ENCODE measurements at places on chromosomes 7 and 10. TPM values are rescaled to one million over a fixed set of nuclear protein-coding genes. Genes with fewer than 3 reads are reported as not detected.
A peak's percentile ranks its signal among the peaks of the same experiment; 100 is the strongest.

GRCh38 chr10:96650958-96651357, 64.1 kb upstream of the TM9SF3 start:
- no peaks in the 10 kb centered on the region for H3K4me1 ChIP-seq
- H3K4me3 ChIP-seq = no peak overlapping the region
- no peak overlapping the region for H3K27ac ChIP-seq
- H3K36me3 ChIP-seq = no peaks in the 10 kb centered on the region
- DNase-seq = no peak
- peaks cover 8% of the 10 kb centered on the region for H3K27me3 ChIP-seq

GRCh38 chr10:131650169-131650705, 250.6 kb upstream of the PPP2R2D start:
- no peak for DNase-seq
- no peak overlapping the region for H3K27ac ChIP-seq
- H3K36me3 ChIP-seq = no peaks in the 10 kb centered on the region
- H3K4me1 ChIP-seq = no peaks in the 10 kb centered on the region
- peaks cover 32% of the 10 kb centered on the region for H3K27me3 ChIP-seq
- H3K4me3 ChIP-seq = no peak overlapping the region

GRCh38 chr7:31458203-31458602, 55.7 kb upstream of the ITPRID1 start:
- no peak for DNase-seq
- no peak overlapping the region for H3K4me3 ChIP-seq
- no peak overlapping the region for H3K27ac ChIP-seq

- no peaks in the 10 kb centered on the region for H3K27me3 ChIP-seq
- H3K36me3 ChIP-seq = no peaks in the 10 kb centered on the region
- peaks cover 23% of the 10 kb centered on the region for H3K4me1 ChIP-seq
- H3K27ac ChIP-seq = no peak overlapping the region
- peak; percentile 33 for DNase-seq
These were observed 29.0 kb upstream of the EBLN1 start for GRCh38 chr10:22246680-22247391.

GRCh38 chr7:31744294-31744874, 57.4 kb downstream of the PPP1R17 start:
- H3K36me3 ChIP-seq = no peaks in the 10 kb centered on the region
- peaks cover 13% of the 10 kb centered on the region for H3K27me3 ChIP-seq
- H3K4me3 ChIP-seq = no peak overlapping the region
- H3K4me1 ChIP-seq = no peaks in the 10 kb centered on the region

DNA sequence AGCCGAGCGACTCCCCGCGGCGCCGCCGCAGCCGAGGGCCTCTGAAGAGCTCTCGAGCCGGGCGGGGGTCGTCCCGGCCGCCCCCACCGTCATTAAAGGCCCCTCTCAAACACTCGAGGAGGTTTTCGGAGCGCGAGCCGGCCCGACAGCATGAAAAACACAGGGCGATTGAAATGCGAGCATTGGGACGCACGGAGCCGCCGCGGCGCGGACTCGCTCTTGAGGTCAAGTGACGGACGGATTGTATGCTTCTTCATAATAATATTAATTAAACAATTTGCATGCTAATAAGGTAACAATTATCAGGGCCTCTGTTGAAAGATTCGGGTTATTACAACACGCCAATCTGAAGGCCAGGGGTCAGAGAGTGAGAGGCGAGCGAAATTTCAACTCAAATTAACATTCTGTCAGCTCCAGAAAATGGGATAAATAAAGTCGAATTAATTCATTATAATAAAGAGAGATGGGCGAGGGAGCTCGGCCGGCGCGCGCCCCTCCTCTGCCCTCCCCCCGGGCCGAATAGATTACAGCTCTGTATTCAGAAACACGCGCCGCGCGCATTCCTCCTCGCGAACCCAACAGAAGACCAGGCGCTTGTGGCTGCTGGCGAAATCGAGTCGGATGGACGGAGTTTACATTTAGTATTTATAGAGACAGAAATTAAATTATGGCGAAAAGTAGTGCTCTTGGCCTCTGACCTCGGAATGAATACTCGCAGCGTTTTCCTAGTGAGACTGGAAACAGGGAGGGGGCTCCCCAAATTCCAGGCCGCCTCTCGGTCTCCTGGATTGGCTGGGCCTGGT, 2.1 kb upstream of the UNCX start:
- no peaks in the 10 kb centered on the region for H3K36me3 ChIP-seq
- no peak overlapping the region for H3K4me3 ChIP-seq
- no peak overlapping the region for H3K27ac ChIP-seq
- H3K4me1 ChIP-seq = peaks cover 73% of the 10 kb centered on the region
- H3K27me3 ChIP-seq = peaks cover 30% of the 10 kb centered on the region
- no peak for DNase-seq

DNA sequence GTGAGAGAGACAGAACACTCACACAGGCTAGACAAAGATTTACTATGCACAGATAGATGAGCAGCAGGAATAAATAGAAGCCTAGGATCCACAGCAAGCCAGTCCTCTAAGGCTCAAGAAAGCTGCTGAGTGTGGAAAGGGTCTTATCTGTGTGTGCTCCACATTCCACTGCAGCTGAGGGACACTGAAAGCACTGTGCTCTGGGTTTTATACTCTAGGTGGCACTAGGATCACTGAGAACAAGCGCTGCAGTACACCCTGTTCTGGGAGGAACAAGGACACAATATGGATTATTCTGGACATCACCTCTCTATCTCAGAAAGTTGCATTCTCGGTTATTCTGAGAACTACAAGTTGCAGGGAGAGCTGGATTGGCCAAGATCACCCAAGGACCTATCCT, 4.9 kb upstream of the KLHL7 start:
- H3K4me1 ChIP-seq = no peaks in the 10 kb centered on the region
- H3K27me3 ChIP-seq = no peaks in the 10 kb centered on the region
- H3K27ac ChIP-seq = no peak overlapping the region
- peak; percentile 8 for DNase-seq

DNA sequence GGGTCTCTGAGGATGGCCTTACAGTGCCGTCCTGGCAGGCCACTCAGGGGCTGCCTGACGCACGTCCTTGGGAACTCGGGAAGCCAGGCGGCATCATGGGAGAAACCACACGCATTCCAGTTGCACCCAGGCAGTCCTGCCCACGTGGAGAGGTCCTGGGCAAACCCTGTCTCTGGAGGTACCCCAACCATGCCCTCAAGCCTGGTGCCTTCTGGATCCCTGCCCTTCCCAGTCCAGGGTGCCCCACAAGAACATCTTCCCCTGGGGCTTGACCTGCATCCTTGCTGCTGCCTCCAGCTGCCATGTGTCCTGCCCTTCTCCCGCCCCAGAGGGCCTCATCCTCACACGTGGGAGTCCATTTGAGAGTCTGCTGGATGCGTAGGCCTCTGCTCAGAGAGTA, 200.3 kb upstream of the PPP2R2D start:
- H3K27ac ChIP-seq = no peak overlapping the region
- DNase-seq = no peak

GRCh38 chr7:47354831-47355541, 226.9 kb downstream of the TNS3 start:
- H3K4me1 ChIP-seq = no peaks in the 10 kb centered on the region
- no peak overlapping the region for H3K27ac ChIP-seq
- no peak for DNase-seq

The HOXA5 gene
- not detected for total RNA-seq

The WEE2 gene
- not detected for total RNA-seq

The MRC1 gene
- total RNA-seq = 0.15 TPM

The SMKR1 gene
- total RNA-seq = 1.7 TPM

The ADAM12 gene
- total RNA-seq = 0.11 TPM

The ADARB2 gene
- total RNA-seq = 0.17 TPM

All from A673 (cell line).